Activated T-cell treated with anti-CD3 and anti-CD28 coated beads, Interleukin-2, amount 50 U/mL, for 72 hours (primary cell): ENCODE measurements at places on chromosomes 6 and 20. TPM values are rescaled to one million over a fixed set of nuclear protein-coding genes. Genes with fewer than 3 reads are reported as not detected.

GRCh38 chr6:19682859-19683258, 154.3 kb upstream of the ID4 start:
- H3K4me3 ChIP-seq: no peak overlapping the region
- no peak overlapping the region for H3K27ac ChIP-seq
- no peak for DNase-seq

GRCh38 chr6:117989086-117989485, 82.0 kb downstream of the SLC35F1 start:
- H3K27me3 ChIP-seq: no peaks in the 10 kb centered on the region
- no peaks in the 10 kb centered on the region for H3K4me1 ChIP-seq
- no peak overlapping the region for H3K4me3 ChIP-seq

The MRPL2 gene
- total RNA-seq: 85.7 TPM

The SLCO4A1 gene
- 26.1 TPM for total RNA-seq

DNA sequence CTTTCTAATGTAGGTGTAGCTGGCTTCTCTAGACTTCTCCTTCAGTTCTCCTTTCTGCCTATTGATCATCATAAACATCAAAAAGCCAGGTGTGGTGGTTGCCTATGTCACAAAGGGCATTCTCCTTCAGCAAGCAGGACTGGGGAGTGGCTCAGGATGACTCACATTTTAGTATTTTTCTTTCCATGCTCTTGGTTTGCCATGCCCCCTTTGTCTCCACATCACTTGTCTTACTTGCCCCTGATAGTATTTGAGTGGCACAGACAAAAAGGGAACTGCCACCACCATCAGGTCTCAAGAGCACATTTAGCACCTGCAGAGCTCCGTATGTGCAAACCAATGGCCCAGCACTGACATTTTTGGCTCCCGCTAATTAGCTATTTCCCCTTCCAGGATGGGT, 698.8 kb downstream of the DHX35 start:
- no peaks in the 10 kb centered on the region for H3K4me1 ChIP-seq
- no peaks in the 10 kb centered on the region for H3K27me3 ChIP-seq
- H3K4me3 ChIP-seq: no peak overlapping the region
- no peak for DNase-seq

GRCh38 chr20:20423117-20423516, 55.2 kb downstream of the INSM1 start:
- DNase-seq: no peak
- no peaks in the 10 kb centered on the region for H3K27me3 ChIP-seq
- peaks cover 2% of the 10 kb centered on the region for H3K36me3 ChIP-seq
- H3K27ac ChIP-seq: no peak overlapping the region
- H3K4me3 ChIP-seq: no peak overlapping the region

DNA sequence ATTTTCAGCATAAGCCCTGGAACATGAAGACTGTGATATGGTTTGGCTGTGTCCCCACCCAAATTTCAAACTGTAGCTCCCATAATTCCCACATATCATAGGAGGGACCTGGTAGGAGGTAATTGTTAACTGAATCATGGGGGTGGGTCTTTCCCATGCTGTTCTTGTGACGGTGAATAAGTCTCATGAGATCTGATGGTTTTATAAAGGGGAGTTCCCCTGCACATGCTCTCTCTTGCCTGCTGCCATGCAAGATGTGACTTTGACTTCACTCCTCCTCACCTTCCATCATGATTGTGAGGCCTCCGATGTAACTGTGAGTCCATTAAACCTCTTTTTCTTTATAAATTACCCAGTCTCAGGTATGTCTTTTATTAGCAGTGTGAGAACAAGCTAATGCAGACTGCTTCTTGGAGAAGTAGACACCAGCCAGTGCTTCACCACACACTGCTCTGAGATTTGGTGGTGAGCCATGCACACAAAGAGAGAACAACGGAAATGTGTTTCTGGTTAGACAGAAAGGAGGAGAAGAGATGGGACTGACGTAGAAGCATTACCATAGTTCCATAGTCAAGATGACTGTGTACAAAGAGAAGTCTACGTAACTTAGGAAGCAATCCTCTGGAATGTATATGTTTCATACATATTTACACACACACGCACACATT, 97.8 kb downstream of the BACH2 start:
- H3K27ac ChIP-seq: peak overlapping the region; percentile 20
- no peak for DNase-seq
- H3K4me3 ChIP-seq: no peak overlapping the region
- H3K27me3 ChIP-seq: no peaks in the 10 kb centered on the region
- peaks cover 51% of the 10 kb centered on the region for H3K36me3 ChIP-seq

GRCh38 chr6:57294862-57295445, 22.5 kb upstream of the PRIM2 start:
- no peak overlapping the region for H3K27ac ChIP-seq
- no peak overlapping the region for H3K4me3 ChIP-seq
- no peaks in the 10 kb centered on the region for H3K4me1 ChIP-seq
- no peaks in the 10 kb centered on the region for H3K27me3 ChIP-seq

DNA sequence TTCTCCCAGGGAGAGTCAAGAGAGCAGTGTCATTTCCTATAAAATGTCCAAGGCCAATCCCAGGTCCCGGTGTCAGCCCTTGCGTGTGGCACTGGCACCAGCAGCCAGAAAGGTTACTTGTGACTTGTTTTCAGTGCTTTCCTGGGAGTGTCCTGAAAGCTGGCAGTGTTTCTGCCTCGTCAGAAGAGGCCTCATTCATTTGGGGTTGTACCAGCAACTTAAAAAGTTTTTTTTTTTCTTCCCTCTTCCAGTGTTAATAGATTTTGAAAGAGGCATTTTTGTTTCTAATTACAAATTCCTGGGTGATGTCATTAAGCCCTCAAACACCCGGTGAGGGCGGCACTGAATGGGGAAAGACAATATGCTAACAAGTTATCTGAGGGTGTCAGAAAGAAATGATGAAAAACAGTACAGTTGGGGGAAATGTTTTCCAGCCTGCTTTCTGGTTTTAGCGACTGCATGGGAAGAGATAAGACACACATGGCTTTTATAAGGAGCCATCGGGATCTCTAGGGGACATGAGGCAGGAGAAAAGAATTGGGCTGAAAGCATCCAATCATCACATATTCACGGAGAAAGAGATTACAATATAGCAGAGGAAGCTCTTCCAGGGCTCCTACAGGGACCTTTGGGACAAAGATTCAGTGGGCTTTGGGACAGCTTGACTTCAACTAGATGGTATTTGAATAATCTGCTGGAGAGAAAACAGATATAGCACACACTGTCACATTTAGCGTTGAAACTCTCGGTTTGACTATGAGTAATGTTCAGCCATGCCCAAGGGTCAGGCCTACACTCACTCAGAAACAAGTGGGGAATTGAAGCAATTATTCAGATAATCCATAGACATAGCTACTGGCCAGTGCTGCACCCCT, 153.0 kb downstream of the BCAS1 start:
- H3K27ac ChIP-seq: no peak overlapping the region
- H3K4me1 ChIP-seq: peaks cover 54% of the 10 kb centered on the region
- peak overlapping the region; percentile 1 for H3K4me3 ChIP-seq
- H3K36me3 ChIP-seq: peaks cover 2% of the 10 kb centered on the region
- H3K27me3 ChIP-seq: no peaks in the 10 kb centered on the region
- no peak for DNase-seq
